Epithelial cell of proximal tubule (primary cell): ENCODE measurements at places on chromosomes 6 and 20.

DNA sequence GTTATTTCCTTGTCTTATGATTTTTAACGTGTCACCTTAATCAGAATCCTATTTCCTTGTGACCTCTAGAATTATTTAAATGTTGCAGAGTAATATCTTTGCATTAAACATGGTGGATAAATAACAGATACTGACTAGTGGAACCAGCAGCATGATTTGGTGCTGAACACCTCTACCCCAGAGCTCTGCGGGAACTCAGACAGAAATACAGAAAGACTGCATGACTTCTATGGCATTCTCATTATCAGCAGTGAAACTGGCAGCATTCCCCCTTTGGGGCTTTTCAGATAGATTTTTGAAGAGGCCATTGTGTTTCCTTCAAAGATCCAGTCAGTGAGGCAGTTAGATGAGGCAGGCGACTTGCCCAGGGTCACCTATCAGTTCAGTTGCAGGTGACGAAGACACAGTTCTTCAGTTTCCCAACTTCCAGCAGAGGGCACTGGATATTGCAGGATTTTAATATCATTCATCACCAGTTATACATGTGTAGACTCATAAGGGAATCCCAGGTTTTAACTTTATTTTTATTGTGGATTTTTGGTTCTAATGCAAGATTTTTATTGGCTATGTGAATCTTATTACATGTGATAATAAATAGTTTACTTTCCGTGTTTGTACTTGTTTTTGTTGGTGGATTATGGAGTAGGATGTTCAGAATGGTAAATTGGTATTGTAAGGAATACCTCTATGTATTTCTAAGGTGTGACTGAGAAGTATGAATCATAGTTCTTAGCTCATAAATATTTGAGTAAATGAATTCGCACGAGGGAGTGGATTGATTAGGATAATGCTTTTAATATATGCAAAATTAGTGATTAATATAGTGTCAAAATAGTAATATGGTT is 81.3 kb downstream of the AFDN start:
- no peak for DNase-seq

GRCh38 chr6:28607990-28608389 is 82.3 kb downstream of the GPX5 start:
- DNase-seq: no peak

DNA sequence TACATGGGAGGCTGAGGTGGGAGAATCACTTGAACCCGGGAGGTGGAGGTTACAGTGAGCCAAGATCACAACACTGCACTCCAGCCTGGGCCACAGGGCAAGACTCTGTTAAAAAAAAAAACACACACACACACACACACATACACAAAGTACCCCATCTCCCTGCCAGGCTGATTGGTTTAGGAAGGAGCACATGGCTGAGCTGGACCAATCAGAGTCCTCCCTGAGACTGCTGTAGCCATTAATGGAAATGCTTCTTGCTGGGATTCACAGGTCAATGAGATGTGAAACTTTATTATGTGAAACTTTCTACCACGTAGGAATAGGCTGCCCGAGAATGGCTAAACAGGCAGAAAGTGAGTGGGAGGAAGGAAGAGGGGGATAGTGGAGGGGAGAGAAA is 2.9 kb downstream of the TREM1 start:
- DNase-seq: no peak

- DNase-seq: no peak
These were observed 459.8 kb upstream of the RUNX2 start for GRCh38 chr6:44868335-44868668.

- no peak for DNase-seq
These were observed 175.2 kb downstream of the ZMYND8 start for GRCh38 chr20:47181056-47181862.

- no peak for DNase-seq
These were observed 13.9 kb downstream of the JAG1 start for GRCh38 chr20:10659651-10660601.

- no peak for DNase-seq
These were observed 209.9 kb downstream of the ALDH8A1 start for GRCh38 chr6:134740027-134740373.

DNA sequence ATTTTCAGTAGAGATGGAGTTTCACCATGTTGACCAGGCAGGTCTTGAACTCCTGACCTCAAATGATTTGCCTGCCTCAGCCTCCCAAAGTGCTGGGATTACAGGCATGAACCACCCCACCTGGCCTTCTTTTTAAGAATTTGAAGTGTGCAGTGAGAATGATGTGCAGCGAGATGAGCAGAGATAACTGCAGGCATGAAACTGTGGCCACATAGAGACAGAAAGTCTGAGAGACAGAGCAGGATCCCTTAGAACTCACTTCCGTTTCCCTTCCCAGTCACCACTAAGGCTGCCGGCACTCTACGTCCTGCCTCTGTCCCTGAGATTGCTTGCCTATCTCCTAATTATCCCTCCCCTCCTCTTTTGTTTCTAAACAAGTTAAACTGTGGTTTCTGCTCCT is 27.2 kb downstream of the IL22RA2 start:
- DNase-seq: no peak

DNA sequence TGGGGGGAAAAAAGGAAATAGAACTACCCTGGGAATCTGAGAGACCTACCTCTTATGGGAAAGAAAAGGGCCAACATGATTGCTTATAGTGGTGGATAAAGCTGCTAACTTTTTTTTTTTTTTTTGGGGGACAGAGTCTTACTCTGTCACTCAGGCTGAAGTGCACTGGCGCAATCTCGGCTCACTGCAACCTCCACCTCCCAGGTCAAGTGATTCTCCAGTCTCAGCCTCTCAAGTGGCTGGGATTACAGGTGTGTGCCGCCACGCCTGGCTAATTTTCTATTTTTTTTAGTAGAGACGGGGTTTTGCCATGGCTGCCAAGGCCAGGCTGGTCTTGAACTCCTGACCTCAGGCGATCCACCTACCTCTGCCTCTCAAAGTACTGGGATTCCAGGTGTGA is 39.5 kb upstream of the TBC1D22B start:
- no peak for DNase-seq

DNA sequence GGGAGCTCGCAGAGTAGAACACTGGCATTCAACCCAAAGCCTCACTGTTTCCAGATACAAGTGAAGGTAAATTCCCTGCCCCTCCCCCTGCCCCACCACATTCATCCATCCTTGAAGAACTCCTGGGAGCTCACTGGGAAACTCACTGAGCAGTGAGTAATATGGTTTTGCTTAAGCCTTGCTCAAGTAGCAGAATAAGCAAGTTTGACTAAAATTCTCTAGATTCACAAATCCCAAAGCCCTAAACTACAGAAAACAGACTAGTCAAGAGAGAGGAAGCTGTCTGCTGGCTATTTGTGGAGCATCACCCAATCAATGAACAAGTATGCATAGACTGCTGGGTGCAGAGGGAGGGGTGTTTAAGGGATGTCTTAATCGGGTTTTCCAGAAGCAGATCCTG is 82.1 kb downstream of the UNC5CL start:
- peak; percentile 86 for DNase-seq

DNA sequence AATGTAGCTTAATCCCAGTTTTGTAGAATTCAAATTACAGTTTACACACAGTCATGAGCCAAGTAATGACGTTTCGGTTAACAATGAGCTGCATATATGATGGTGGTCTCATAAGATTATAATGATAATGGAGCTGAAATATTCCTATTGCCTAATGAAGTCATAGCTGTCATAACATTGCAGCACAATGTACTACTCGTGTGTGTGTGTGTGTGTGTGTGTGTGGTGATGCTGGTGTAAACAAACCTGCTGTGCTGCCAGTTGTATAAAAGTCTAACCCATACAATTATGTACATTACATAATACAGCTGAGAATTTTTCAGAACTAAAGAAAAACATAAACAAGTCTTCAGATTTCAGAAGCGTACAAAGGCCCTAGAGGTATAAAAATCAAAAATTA is 66.7 kb upstream of the ARID1B start:
- no peak for DNase-seq

DNA sequence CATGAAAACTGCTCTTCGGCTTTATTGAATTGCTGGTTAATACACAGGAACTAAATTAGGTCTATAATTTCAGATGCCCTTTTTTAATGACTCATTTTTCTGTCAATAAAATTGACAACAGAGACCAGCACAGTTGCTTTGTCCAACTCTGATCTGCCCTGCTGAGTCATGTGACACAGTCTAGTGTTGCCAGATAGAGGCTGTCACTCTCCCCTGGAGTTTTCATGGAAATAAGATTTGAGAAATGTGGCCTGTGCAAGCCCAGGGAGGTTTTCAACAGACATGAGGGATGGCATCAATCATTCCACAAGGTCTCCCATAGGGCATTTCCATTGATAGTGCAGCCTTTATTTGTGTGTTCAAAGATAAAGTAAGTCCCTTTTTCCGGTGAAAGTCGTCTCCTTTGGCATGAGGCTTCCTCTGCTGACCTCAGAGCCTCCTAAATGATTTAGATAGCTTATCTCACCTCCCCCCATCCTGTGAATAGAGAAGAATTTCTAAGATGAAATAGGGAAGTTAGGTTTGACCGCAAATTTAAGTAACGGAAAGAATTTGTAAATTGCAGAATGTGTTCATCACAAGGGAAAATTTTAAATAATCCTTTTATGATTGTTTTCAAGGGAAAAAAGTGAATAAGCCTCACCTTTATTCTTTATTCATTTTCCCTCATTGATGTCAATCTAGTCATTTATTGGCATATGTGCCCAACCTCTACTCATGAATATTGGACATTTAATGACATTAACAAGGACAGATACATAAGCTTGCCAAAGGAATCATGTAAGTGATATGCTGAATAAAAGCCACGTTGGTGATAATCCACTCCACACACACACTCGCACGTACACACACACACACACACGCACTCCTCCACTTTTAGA is 277.7 kb downstream of the ADGB start:
- no peak for DNase-seq

- DNase-seq: no peak
These were observed 10.8 kb downstream of the HECA start for GRCh38 chr6:139145661-139146060.

DNA sequence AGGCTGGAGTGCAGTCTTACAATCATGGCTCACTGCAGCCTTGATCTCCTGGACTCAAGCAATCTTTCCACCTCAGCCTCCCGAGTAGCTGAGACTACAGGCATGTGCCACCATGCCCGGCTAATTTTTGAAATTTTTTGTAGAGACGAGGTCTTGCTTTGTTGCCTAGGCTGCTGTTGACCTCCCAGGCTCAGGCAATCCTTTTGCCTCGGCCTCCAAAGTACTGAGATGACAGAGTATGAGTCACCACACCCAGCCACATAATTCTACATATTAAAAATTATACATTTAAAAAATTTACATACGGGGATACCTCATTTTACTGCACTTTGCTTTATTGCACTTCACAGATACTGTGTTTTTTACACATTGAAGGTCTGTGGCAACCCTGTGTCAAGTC is 115.1 kb downstream of the MAN1A1 start:
- DNase-seq: no peak

DNA sequence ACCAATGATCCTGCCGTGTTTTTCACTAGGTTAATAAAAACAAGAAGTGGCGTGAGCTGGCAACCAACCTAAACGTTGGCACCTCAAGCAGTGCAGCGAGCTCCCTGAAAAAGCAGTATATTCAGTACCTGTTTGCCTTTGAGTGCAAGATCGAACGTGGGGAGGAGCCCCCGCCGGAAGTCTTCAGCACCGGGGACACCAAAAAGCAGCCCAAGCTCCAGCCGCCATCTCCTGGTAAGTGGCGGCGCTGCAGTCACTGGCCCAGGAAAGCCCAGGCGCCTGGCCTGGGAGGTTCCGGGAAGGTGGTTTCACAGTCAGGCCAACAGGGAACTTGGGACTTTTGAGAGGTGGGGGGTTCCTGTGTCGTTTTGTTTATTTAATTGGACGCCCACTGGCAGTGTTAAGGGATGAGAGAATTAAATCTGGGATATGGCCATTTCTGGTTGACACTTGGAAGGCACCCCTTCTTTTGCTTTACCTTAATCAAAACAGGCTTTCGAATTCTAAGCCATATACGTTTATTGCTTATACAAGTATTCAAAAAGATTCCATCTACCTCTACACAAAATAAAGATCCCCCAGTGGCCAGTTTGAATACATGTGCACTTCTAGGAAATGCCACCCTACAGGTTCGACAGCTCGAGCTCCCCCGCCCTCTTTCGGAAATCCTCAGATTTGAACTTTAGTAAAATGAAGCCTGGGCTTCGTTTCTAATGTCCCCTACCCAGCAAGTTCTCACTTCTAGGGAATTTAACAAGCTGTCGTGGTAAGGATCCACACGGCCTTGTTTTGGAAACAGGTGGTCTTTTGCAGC is 138.9 kb downstream of the TMEM242 start:
- DNase-seq: no peak

- DNase-seq: no peak
These were observed 146.9 kb upstream of the MYLIP start for GRCh38 chr6:15981956-15982355.

DNA sequence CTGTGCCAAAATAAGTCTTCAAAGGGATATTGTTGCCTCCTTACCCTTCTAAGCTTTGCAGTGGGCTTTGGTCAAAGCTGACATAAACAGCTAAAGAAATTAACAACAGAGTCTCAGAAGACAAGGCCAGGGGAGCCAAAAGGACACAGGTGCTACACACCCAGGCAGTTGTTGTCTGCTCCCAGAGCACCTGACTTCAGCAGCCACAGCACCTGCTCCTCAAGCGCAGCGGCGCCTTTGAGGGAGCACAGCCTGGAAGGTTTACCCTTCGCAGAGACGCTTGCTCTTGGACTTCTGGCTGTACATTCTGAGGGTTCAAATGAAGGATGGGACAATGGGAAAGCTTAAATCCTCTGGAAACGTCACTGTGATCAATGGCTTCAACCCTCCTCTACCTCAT is 16.6 kb downstream of the B4GALT5 start:
- no peak for DNase-seq

DNA sequence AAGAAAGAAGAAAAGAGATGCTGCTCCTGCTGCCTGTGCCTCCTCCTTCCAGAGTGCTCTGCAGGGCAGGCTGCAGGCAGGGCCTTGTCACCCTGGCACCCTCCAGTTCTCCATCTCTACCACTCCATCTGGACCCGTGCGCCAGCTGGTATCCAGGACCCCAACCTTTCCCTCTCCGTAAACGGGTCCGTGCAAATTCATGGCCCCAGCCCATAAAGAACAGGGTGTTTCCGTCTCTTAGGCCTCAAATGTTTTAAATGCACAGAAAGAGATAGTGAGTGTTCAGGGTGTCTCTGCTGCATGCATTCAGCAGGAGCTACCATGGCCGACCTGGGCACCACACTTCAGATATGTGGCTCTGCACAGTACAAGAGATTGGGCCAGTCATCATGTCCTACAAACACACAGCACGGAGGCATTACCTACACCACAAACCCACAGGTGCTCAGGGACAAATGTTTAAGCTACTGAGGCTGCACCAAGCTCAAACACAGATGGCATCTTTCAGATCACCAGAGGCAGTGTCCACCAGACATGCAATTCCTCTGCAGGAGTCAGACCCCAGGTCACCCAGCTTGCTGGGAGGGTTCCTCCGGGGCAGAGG is 258.1 kb downstream of the DLL1 start:
- DNase-seq: no peak

GRCh38 chr6:107323133-107323785 is 136.1 kb downstream of the PDSS2 start:
- DNase-seq: no peak

GRCh38 chr6:117817499-117817898 is 89.6 kb upstream of the SLC35F1 start:
- no peak for DNase-seq

- DNase-seq: no peak
These were observed 149.4 kb upstream of the SNX9 start for GRCh38 chr6:157673596-157673995.
